Activated gamma-delta T cell treated with anti-CD3 and anti-CD28 coated beads, Interleukin-2, amount 50 U/mL, for 16 hours (primary cell): ENCODE measurements at places on chromosomes 2 and 18.
A peak's percentile ranks its signal among the peaks of the same experiment; 100 is the strongest.

GRCh38 chr2:187174582-187174981, 273.5 kb downstream of the CALCRL start:
- no peak for DNase-seq

DNA sequence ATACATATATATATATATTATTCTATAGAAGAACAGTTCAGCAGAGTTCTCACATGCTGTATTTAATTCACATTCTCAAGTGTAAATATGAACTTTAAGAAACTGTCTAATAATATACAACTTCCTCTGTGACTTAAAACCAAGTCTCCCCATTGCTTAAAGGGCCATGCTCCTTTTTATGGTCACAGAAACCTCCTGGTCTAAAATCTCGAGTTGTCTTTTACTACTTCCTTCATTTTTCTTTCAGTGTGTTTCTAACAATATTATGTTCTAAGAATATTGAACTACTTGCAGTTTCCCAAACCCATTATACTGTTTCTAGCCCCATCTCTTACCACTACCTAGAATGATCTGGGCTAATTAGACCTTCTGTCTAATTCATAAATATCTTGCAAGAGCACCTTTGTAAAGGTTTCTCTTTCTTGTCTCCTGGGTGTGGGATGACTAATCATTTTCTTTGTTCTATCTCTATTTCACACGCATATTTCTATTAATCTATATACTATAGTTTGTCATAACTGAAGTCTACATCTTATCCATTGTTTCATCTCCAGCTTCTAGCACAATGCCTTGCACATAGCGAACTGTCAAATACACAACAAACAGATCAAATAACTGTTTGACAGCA, 48.8 kb downstream of the ERBB4 start:
- no peak for DNase-seq

- DNase-seq, result no peak
Measured at GRCh38 chr2:62504657-62505056, 1.3 kb downstream of the TMEM17 start.

GRCh38 chr2:174778085-174778981, 14.1 kb upstream of the CHRNA1 start:
- DNase-seq, result peak; percentile 56

GRCh38 chr18:41655074-41655473, 300.0 kb upstream of the PIK3C3 start:
- no peak for DNase-seq

- no peak for DNase-seq
Measured at GRCh38 chr18:75156831-75157230, 52.1 kb downstream of the PTGR3 start.

DNA sequence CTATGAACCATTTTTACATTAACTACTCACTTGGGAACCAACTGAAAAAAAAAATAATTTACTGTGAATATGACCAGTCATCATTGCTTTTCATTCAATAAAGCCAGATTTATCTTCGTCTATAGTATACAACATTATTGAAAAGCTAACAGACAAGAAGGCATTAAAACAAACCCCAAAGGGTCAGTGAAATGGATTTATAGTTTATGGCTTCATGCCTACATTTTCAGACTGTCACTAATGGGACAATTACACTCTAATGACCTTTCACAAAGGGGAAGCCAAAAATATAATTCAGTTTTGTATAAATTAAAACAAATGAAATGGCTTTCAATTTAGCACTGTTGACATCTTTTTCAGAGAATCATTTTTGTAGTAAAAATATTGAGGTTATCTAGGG, 169.1 kb downstream of the DSEL start:
- no peak for DNase-seq

DNA sequence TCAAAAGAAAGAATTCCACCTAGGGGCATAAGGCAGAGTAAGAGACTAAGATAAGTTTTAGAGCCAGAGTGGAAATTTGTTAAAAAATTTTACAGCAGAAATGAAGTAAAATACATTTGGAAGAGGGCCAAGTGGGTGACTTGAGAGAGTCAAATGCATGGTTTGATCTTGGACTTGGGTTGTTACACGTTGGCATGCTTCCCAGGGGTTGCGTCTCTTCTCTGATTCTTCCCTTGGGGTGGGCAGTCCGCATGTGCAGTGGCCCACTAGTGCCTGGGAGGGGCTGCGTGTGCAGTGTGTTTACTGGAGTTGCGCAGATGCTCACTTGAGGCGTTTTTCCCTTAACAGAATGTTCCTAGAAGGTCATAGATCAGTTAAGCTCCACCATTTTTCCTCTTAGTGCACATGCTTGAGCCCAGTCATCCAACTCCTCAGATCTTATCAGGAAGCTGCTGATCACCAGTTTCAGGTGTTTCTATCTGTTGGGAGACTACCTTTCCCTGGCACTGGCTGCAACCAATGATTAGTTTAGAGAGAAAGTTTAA, 13.1 kb downstream of the SEH1L start:
- DNase-seq, result no peak

GRCh38 chr2:1887915-1888314, 143.6 kb upstream of the PXDN start:
- no peak for DNase-seq

- no peak for DNase-seq
Measured at GRCh38 chr2:190759749-190760213, 110.9 kb downstream of the NAB1 start.

- DNase-seq, result no peak
Measured at GRCh38 chr2:762646-763045, 85.4 kb upstream of the TMEM18 start.

DNA sequence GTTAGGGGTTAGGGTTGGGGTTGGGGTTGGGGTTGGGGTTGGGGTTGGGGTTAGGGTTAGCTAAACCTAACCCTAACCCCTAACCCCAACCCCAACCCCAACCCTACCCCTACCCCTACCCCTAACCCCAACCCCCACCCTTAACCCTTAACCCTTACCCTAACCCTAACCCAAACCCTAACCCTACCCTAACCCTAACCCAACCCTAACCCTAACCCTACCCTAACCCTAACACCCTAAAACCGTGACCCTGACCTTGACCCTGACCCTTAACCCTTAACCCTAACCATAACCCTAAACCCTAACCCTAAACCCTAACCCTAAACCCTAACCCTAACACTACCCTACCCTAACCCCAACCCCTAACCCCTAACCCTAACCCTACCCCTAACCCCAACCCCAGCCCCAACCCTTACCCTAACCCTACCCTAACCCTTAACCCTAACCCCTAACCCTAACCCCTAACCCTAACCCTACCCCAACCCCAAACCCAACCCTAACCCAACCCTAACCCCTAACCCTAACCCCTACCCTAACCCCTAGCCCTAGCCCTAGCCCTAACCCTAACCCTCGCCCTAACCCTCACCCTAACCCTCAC, 24.1 kb upstream of the RABL2A start:
- no peak for DNase-seq

GRCh38 chr2:161426455-161426921, 10.4 kb downstream of the TBR1 start:
- no peak for DNase-seq

- DNase-seq, result no peak
Measured at GRCh38 chr2:133713049-133713580, 144.9 kb upstream of the NCKAP5 start.

DNA sequence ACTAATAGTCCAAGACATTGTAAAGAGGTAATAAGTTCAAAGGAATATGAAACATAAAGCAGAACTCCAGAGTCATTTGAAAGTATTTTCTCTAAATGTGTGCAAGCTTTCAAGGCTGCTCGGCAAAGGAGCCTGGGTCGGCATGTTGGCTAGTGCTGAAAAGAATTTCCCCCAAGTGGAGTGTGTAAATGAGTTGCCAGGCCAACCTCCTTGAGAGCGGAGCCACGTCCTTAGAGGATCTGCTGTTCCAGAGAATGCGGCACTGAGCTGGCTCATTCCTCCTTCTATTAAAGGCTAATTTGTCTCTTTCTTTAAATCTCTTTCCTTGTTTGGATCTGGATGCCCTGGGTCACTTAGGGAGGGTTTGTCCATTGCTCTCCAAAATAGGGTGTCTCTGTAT, 127.5 kb downstream of the RDH14 start:
- no peak for DNase-seq

- no peak for DNase-seq
Measured at GRCh38 chr2:30645745-30646119, 161.5 kb downstream of the CAPN13 start.

- no peak for DNase-seq
Measured at GRCh38 chr18:11981192-11981542, at the start of gene IMPA2. Gene IMPA2 (plus strand): TSS chr18:11981507. CDS start chr18:11981670, 163 bp downstream.

GRCh38 chr2:67378555-67378954, 18.6 kb upstream of the ETAA1 start:
- DNase-seq, result no peak

- DNase-seq, result no peak
Measured at GRCh38 chr2:45285771-45286390, 276.6 kb upstream of the SIX2 start.

DNA sequence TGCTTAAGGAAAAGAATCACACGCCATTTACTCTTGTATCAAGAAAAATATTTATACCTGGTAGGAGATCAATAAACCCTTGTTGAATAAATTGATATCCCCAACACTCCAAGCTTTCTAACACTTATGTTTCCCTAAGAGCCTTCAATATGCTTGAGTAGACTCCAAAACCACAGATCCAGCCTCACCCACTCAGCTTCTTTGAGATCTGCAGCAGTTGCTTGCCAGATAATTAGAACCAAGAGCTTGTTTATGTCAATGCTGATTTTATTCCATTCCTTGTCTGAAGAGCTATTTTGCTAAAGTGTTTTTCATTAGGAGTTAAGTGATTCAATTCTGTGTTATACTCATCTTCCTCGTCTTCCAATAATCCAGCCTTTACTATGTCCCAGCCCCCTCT, 26.3 kb upstream of the CRIM1 start:
- DNase-seq, result no peak

DNA sequence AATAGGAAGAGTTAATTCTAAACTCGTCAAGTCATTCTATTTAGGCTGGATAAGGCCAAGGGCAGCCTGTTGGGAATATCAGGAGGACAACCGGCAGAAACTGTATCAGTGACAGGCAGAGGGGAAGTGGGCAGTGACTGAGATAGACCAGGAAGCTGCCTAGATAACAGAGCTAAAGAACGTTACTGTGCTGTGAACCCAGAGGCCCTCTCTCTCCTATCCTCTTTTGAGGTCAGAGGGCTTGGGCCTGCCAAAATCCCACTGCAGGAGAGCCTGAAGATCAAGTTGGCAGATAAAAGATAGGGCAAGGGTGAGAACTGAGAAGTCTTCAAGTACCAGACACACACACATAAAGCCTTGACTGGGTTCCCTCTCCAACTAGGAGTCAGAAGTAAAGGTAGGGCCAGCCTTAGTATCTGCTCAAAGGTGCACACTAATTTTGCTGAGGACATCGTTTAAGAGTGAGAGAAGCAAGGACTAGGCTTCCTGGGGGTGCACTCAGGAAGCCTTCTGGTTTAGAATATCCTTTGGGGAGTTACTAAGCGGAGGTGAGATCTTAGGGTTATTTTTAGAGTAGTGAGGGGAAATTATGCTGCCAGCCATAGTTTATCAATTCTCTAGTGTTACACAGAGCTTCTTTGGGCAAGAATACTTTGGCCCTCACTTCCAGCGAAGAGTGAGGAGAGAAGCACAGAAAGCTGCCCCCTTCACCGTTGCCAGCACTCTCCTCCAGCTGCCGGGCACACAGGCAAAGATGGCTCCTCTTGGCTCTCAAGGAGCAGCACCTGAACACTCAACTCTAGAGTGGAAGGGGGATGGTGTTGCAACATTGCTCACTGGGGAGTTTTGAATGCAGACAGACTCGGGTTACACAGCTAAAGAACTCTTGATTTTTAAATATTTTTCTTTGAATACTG, 9.8 kb downstream of the CAVIN2 start:
- no peak for DNase-seq

- no peak for DNase-seq
Measured at GRCh38 chr2:100878000-100878791, 58.3 kb downstream of the NPAS2 start.

- DNase-seq, result no peak
Measured at GRCh38 chr2:217147818-217148217, 288.0 kb upstream of the TNP1 start.

DNA sequence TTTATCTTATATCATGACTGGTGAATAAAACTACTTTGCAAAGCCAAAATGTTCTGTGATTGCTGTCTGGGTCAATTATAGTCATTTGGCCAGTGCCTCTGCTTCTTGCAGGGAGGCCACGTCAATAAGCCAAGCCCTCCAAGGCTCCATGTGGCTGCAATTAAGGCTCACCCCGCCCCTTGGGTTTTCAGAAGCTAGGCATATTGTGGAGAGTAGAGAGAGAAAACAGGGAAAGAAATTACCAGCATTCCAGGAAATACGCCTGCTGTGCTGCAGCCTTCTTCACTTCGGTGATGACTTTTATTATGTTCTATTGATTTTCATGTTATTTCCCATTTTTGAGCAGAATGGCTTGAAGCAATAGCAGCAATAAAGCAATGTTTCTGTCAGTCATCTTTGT, 319.7 kb downstream of the SOX11 start:
- no peak for DNase-seq

DNA sequence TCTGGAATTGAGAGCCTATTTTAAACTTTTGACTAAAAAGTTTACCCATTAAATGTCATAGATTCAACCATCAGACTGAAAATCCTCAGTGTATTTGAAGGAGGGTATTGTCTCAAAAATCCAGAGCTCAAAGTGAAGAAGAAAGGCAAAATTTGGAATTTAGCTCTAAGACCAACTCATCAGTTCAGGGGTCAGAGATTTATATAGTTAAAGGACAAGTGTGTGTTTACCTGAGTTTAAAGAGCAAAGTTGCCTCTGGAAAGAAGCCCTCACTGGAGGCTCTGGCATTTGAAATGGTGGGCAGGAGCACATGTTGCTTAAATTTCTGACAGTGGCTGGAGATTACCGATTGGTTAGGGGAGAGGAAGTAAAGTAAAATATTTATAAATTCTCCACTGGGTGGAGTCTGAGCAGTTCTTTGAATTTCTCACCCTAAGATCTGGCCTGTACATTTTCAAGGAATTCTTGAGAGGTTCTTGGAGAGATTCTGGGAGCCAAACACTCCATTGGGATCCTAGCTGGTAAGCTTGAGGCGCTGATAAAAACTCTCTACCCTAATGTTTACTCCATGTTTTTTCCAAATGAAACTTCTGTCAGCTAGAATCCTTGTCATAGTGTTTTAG, at the start of gene KYNU:
TSS of gene KYNU (plus strand) at position 449 of the 623 bp plus-strand sequence. CDS start 7,704 bp downstream, outside the sequence.
- no peak for DNase-seq

- DNase-seq, result no peak
Measured at GRCh38 chr2:233768076-233768475, 8.0 kb downstream of the UGT1A1 start.

DNA sequence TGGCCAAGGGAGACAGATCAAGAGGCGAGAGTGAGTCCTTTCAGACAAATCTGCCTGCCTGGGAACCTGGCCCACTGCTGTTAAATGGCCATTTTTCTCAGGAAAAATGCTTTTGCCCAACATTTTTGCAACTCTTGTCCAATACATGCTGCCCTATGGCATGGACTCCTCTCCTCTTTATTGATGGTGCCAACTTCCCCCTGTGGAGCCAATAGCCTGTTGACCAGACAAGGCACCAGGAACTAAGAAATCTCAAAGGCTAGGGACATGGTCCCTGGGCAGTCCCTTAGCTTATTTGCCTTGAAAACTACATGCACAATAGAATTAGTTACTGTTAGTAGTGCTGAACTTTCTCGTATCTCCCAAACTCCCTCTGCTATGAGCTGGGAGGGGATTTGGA, 91.8 kb upstream of the ACVR1C start:
- DNase-seq, result no peak
